ENCODE measurements at places on chromosomes 4 and X.

GRCh38 chr4:180028682-180029081, 2214.5 kb upstream of the TENM3 start:
- peak; percentile 92 for ATAC-seq

DNA sequence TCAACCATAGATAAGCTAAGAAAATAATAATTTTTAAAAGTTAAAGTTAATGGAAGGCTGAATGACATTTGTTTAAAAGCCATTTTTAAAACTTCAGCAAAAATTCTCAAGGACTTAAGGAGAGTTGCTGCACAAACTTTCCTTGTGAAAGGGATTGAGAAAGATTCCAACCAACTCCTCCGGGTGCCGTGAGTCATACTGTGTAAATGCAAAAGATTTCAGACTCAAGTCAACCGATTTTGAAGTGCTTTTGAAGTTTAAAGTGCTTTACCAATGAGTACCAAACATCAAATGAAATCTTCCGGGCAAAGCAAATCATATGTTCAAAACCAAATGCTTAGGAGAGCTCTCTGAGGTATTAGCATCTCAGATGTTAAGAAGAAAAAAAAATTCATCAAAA, 31.4 kb downstream of the VCX2 start:
- no peak for ATAC-seq

DNA sequence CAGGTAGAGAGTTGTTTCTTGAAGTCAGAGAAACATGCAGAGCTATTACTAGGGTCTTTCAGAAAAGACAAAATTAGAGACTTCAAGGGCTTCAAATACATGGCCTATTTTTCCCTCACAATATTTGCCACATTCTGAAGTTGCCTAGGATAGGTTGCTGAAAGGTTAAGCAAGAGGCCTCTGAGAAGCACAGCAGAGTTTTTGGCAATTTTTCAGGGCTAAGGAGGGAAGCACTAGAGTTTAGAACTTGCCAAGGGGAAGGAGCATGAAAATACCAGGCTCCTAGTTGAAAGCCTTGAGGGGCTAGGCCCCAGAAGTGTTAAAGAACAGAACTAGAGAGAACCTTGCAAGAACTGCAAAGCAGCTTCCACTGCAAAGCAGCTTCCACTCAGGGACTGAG, 86.4 kb downstream of the ANAPC10 start:
- no peak for ATAC-seq

DNA sequence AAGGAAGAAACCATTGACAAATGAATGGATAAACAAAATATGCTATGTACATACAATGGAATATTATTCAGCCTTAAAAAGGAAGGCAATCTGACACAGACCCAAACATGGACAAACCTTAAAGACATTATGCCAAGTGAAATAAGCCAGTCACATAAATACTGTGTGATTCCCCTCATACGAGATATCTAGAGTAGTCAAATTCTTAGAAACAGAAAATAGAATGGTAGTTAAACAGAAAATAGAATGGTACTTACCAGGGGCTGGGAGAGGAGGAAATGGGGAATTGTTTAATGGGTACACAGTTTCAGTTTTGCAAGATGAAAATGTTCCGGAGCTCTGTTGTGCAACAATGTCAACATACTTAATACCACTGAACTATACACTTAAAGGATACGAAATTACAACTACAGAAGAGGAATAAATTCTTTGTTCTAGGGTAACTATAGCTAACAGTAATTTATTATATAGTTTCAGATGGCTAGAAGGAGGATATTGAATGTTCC, 47.8 kb upstream of the DUSP21 start:
- no peak for ATAC-seq

DNA sequence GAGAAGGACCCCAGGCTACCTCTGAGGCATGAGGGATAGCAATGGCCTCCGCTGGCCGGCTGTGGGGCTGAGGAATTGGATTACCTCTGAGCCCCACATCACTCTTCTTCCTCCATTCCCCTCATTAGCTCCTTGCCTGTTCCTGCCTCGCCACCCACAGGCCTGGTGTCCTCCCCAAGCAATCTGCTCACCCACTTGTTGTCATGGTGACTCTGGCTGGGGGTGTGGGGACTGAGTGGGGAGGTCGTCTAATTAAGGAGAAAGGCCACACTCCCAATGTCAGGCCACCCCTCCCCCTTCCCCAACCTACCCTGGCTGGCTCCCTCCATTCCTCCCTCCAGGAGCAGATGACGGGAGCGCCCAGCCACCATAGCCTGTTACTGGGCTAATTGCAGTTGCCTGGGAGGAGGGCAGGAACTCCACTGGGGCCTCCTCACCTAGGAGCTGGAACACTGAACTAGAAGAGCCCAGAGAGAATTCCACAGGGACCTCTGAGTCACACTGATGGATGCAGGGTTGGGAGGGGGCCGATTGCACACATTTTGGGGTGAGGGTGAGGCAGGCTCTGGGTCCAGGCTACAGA, 20.7 kb downstream of the NALF2 start:
- ATAC-seq: no peak

- no peak for ATAC-seq
These were observed 51.0 kb downstream of the TRIM2 start for GRCh38 chr4:153255233-153255632.

DNA sequence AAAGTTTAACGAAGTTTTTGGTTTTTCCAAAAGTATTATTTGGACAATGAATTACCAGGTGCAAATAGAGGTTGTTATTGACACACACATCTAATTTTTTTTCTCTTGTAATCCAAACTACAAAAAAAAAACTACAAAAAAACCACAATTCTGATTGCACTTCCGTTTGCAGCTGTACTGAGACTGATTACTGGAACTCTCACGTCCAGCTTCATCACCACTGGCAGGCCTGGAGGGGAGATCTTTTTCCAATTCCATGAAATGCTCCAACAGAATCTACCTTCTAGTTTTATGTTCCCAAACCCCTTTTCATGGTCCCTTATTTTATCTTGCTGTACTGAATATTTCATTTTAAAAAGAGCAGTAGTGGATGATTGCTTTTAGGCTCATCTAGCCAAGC, 1118.3 kb downstream of the C4orf33 start:
- no peak for ATAC-seq

- no peak for ATAC-seq
These were observed 215.5 kb downstream of the TLL1 start for GRCh38 chr4:166088576-166088975.

GRCh38 chr4:74316397-74316796, 8.1 kb downstream of the EPGN start:
- ATAC-seq: no peak

DNA sequence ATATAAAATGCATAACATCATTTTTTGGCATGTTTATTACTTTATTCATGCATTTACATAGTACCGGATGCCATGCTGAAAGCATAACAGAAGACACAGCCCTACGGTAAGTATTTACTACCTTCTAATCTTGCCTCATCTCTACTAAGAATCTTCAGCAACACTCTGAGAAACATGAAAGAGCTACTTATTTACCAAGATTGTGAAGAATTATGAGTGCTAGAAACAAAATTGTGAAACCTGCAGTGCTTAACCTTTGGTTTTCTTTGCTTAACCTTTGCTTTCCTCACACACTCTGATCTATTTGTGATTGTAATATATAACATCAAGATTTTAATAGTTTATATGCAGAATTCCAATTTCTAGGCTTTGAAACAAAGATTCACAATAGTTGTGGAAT, 7.4 kb downstream of the ANTXR2 start:
- no peak for ATAC-seq
